ENCODE measurements at places on chromosomes 6 and 20.

- DNase-seq: no peak
Observed at GRCh38 chr6:81696524-81696923, 56.0 kb downstream of the TENT5A start.

DNA sequence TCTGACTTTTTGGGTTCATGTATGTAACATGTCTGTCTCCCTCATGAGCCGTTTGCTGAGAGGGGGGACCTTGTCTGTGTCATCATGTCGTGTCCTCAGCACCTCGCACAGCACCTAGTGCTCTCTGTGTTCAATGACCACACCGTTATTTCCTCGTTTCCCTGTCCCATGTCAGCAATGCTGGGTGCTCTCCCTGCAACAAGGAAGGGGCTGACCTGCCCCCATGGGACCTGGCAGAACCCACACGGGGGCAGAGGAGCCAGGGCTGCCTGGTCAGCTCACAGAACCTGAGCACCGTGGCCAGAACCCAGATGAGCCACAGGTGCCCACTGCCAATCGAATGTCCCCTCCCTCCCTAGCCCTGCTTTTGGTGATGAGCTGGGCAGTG, 7.3 kb downstream of the ADA start:
- DNase-seq: no peak

DNA sequence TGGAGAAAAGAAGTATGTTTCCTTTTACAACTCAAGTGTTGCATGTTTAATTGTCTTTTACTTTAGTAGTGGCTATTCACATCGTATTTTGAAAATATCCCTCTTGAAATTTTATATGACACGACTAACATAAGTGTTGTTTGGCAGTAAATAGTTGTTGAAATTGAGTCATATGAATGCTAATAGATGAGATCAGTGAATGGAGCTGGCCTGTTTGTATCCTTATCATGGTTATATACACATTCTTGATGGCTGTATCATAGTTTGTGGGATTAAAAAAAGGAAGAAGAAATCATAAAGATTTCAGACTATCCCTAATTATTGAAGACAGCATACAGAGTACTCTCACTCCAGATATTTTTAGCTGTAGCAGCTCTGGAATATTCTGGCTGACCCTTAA, 8.2 kb upstream of the RAE1 start:
- DNase-seq: no peak

GRCh38 chr6:4023240-4023639, 55.7 kb downstream of the FAM217A start:
- DNase-seq: no peak

GRCh38 chr20:45507011-45507820, 8.2 kb downstream of the SPINT3 start:
- no peak for DNase-seq

DNA sequence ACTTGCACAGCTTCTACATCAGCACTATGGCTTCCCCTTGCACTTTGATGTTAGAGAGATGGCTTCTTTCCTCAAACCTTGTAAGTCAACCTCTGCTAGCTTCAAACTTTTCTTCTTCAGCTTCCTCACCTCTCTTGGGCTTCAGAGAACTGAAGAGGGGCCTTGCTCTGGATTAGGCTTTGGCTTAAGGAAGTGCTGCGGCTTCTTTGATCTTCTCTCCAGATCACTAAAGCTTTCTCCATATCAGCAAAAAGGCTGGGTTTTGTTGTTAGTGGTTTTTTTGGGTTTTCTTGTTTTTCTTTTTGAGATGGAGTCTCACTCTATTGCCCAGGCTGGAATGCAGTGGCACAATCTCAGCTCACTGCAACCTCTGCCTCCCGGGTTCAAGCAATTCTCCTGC, 24.0 kb downstream of the CDK5RAP1 start:
- no peak for DNase-seq

GRCh38 chr6:114194362-114195026, 148.3 kb downstream of the HS3ST5 start:
- no peak for DNase-seq

GRCh38 chr6:169709293-169709692, 7.4 kb downstream of the C6orf120 start:
- DNase-seq: no peak

DNA sequence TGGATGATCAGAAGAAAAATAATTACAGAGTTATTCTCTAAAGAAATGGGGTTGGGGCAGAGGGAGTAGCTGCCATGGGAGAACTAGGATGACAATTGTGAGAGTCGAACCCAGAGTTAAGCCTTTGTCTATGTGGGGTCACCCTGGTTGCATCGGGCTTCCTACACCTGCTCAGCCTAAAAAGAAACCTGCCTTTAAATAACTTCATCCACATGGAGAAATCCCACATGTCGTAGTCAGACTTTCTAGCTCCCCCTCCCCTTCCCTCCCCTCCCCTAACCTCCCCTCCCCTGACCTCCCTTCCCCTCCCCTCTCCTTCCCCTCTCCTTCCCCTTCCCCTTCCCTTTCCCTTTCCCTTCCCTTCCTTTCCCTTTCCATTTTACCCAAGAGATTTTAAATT, 14.7 kb downstream of the VIP start:
- DNase-seq: no peak

- DNase-seq: no peak
Observed at GRCh38 chr6:141848029-141848890, 284.5 kb upstream of the GJE1 start.

- no peak for DNase-seq
Observed at GRCh38 chr6:97705568-97705967, 422.6 kb upstream of the MMS22L start.

DNA sequence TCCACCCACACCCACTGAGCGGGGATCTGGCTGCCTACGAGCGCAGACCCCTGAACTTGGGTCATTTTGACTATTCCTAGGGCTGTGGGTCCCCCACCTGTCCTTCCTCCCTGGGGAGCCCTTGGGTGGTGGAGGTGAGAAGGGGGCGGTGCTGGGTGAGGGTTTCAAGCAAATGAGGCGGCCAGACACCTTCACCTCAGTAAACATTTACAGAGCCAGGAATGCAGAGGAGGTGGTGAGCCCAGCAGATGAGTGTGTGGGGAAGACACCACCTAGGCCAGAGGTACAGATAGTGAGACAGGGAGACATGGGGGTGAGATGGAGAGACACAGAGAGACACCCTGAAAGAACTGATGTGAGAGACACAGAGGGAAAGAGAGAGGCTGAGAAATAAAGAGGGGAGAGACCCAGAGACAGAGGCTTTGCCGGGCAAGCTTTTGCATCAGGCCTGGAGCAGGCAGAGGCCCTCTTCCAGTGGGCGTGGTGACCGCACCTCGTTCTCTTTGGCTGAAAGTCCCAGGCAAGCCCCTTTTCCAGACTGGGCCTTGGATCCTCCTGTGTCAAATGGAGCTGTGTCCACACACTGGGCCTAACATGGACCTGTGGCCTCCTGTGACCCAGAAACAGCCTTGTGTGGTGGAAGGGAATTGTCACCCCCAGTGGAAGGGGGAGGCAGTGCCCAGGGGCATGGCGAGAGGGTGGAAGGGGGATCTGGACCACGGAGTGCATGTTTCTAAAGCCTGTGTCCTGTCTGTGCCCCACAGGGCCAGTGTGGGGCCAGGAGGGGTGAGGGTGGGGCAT, 29.7 kb downstream of the CEBPB start:
- no peak for DNase-seq

DNA sequence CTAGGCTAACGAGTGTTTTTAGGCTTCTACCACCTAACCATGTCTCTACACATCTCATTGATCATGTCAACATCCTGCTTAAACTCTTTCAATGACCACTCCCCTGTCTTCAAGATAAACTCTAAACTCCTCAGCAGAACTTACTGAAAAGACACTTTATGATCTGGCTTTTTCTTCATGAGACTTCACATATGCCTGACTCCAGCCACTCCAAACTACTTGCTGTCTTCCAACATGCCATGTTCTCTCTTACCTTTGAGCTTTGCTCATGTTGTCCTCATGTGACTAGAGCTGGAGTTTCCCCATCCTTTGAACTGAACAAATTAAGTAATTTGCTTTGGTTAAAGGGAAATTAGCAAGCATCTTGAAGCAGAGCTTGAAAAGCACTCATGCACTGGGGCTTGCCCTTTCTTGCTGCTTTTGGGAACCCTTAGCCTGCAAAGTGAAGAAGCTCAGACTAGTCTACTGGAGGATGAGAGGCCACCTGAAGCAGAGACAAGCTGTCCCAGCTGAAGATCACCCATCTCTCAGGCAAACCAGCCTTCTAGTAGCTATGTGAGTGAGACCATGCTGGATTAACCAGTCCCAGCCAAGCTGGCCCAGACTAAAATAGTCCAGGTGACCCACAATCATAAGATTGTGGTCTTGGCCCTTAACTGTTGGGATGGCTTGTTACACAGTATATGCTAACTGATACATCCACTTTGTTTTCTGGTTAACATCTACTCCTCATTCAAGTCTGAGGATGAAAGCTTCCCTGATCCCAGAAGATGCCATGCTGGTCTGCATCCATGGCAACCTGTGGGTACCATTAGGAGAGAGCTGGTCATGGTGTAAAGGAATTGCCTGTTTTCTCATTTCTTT, 235.8 kb downstream of the GMPR start:
- DNase-seq: no peak

- no peak for DNase-seq
Observed at GRCh38 chr6:49528571-49528970, 21.9 kb upstream of the C6orf141 start.

GRCh38 chr20:11980263-11980662, 62.6 kb downstream of the BTBD3 start:
- no peak for DNase-seq

DNA sequence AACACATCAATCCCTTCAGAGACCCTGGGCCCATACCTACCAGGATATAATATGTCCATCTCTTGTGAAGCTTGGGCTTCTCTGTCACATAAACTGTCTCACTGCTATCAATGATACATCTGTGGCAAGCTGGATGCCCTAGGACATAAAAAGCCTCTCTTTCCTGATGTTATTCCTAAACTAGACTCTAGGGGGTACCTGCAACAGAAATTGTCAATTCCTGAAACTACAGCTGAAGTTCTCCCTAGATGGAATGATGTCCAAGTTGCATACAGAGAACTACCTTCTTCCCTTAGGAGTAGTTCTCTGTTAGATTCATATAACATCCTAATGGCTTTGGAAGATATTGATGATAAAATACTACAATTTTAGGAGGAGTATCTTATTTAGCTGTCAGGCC, 35.8 kb downstream of the TBX18 start:
- DNase-seq: no peak

- peak; percentile 43 for DNase-seq
Observed at GRCh38 chr6:37699138-37699766, 1.6 kb upstream of the MDGA1 start.

GRCh38 chr6:8831366-8832152, 396.2 kb upstream of the SLC35B3 start:
- DNase-seq: no peak

GRCh38 chr6:45445749-45446549, 68.2 kb upstream of the SUPT3H start:
- DNase-seq: peak; percentile 46
